LoVo (cell line): ENCODE measurements at places on chromosomes 6 and 20.

DNA sequence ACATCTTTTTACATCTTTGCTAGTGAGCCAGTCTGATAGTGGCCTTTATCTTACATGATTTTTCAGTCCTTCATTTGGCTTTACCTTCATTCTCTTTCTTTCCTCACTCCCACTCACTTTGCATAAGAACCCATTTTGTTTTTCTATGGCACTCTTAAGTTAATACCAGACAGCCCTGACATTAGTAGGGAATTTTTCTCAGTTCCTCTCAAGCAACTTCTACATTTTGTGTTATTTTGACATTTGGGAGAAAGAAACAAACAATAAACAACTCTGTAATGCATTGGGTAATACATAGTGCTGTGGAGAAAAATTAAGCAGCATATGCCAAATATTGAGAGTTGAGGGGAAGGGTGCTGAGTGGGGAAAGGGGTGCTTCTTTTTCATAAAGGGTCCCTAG lies 524.1 kb upstream of the JAG1 start:
- no peak for DNase-seq

GRCh38 chr6:141484711-141485110 lies 648.0 kb upstream of the GJE1 start:
- no peak for DNase-seq

- DNase-seq: no peak
Measured at GRCh38 chr20:41408156-41408794, 41.7 kb upstream of the EMILIN3 start.

GRCh38 chr6:35493307-35493983 lies 3.4 kb downstream of the TEAD3 start:
- DNase-seq: no peak

GRCh38 chr6:71123051-71123450 lies 165.6 kb upstream of the OGFRL1 start:
- DNase-seq: no peak

- no peak for DNase-seq
Measured at GRCh38 chr6:8149350-8149749, 47.0 kb upstream of the EEF1E1 start.

GRCh38 chr20:57315083-57315975 lies 14.3 kb upstream of the SPO11 start:
- DNase-seq: no peak

DNA sequence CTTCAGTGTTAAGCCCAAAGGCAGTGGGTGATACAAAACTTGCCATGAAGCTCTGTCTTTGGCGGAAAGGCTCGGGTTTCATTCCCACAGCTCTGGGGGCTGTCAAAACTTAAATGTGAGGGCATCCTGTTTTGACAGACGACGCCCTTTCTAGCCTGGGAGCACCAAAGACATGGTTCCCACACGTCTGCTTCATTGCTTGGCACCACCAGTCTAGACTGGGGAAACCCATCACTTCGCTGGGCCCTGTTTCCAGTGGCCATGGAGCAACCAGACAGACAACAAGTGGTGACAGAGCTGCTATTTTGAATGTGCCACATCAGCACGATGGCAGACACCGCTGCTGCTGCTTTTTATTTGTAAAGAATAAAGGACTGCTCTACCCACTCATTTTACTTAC lies 127.5 kb downstream of the SASH1 start:
- DNase-seq: no peak

DNA sequence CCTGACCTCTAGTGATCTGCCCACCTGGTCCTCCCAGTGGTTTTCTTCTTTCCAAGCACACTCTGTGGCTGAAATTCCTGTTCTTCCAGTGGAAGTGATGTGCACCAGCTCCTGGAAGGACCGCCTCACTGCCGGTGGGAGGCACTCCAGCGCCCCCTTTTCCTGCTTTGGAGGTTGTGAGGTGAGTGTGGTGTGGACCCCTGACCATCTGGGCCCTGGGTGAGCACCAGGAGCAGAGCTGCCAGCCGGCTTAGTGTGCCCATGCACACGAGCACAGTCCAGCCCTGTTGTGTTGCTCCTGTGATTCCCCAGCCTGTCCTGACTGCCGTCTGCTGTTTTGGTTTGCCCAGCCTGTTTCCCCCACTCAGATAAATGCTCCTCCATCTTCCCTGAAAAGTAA lies 134.6 kb downstream of the FNDC1 start:
- no peak for DNase-seq

DNA sequence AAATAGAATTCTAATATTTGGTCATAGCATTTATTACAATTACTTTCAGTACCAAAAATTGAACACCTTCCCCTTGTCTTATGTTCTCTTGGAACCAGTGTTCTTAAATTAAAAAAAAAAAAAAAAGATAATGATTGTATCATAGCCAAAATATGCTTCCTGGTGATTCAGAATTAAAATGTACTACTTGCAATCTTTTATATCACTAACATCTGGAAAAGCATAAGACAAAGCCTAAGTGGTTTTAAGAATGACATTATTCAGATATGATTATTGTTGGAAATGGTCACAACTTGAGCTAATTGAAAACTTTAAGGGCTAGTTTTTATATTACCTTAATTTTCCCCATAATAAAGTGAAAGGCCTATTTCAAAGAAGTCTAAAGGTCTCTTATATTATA lies 493.3 kb upstream of the MARCKS start:
- DNase-seq: no peak

- no peak for DNase-seq
Measured at GRCh38 chr6:72721346-72721745, 99.5 kb downstream of the KCNQ5 start.

DNA sequence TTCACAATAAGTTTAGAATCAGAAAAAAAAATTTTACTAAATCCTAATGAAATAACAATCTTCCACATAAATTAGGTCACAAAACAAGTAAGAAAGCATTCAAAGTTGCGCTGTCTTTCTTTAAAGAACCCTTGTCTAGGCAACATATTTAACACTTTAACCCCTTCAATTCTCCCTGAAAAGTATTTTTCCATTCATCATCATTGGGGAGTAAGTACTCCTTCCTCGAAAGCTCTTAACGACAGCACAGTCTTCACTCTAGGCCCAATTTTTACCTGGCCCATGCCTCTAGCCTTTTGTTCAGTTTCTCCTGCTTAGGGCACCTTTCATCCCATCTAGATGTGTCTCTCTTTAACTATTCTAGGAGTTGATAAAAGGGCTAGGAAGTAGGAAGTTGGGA lies 2.6 kb downstream of the TSPYL1 start:
- no peak for DNase-seq

DNA sequence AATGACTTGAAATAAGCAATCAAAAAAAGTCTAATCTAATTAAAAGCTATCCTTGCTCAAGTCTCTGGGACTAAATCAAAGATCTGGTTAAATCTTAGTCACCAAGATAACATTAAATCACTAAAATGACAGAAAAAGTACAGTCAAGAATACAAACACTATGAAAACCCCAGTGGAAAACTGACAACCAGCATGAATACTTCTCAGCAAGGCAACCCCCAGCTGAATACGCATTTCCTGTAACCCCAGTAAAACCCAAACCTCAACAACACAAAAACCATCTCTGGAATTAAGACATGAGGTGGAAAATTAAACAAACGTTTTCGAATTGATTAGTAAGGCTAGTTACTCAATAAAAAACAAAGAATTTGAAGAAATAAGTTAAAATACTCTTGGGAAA lies 23.7 kb upstream of the ZC3H12D start:
- no peak for DNase-seq

- no peak for DNase-seq
Measured at GRCh38 chr20:24633521-24633920, 164.1 kb downstream of the SYNDIG1 start.

DNA sequence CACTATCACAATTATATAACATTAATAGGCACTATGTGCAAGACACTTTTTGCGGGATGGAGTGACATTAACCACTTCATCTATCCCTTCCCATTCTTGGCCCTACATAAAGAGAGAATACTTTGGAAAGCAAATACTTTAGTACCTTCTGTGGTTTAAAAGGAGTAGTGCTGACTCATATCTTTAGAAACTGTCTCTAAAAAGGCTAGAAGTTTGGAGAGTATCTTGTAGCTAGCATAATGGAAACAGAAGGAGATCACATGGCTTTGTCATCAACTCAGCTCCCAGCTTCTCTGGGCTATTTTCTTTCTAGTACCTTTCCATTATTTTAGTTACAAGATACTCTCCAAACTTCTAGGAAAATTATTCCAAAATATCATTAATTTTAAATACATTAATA lies 157.5 kb downstream of the ADGRG6 start:
- no peak for DNase-seq

DNA sequence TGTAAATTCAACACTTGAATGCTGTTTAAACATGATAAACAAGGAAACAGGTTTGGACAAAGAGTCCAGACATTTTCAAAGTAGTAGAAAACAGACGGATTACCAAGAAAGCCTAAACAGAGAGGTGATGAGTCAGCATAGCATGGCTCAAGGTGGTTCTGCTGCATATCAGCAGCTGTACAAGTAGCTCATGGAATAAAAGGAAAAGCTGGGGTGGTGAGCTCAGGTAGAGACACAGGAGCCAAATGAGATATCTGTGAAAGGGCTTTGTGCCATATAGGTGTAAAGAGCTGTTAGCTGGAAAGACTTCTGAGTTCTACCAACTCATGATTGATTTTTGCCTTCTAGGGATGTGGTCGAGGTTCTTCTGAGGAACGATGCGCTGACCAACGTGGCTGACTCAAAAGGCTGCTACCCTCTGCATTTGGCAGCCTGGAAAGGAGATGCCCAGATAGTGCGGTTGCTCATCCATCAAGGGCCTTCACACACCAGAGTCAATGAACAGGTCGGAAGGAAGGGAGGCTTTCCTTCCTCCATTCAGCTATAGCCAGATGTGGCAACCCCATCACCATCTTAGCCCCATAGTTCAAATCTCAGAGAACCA lies 80.7 kb downstream of the ANKS1A start:
- no peak for DNase-seq

GRCh38 chr20:3786126-3786484 lies 435 bp downstream of the CENPB start:
- DNase-seq: peak; percentile 47

GRCh38 chr6:94260765-94261164 lies 841.4 kb upstream of the EPHA7 start:
- DNase-seq: no peak

DNA sequence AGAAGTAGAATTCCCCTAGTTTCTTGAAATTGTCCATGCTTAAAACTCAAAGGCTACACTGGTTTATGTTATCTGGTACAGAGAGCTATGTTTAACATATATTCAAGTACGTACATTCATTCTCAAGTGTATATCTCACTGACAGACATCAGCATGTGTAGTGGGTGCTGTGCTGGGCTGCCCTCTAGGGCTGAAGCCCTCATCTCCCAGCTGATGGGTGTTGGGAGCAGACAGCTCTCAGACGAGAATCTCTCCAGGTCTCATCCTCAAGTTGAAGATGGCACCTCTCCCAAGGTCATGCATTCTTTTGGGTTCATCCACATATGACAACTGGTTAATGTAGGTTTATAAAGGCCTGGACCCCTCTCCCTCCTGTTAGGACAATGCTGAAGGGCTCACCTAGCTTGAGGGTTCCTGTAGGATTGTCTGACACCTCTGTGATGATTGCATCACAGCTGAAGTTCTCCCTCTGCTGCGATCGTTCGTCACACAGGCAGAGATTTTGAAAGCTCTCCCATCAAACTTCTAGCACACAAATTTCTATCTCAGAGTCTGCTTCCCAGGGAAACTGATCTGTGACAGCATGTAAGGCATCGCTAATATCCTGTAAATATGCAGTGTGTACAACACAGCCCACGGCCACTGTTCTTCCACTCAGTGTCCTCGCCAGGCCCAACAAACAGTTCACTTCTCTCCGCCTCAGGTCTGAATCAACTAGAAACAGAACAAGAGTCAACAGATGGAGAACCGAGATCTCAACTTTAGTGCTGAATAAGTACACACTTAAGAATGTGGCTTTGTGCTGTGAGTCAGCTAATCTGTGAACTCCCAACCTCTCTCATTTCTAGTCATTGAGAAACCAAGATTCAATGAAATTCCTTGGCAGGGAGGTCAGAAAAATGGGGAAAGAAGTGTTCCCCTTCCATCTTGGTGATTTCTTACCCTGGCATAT lies 43.2 kb downstream of the PREP start:
- DNase-seq: no peak

DNA sequence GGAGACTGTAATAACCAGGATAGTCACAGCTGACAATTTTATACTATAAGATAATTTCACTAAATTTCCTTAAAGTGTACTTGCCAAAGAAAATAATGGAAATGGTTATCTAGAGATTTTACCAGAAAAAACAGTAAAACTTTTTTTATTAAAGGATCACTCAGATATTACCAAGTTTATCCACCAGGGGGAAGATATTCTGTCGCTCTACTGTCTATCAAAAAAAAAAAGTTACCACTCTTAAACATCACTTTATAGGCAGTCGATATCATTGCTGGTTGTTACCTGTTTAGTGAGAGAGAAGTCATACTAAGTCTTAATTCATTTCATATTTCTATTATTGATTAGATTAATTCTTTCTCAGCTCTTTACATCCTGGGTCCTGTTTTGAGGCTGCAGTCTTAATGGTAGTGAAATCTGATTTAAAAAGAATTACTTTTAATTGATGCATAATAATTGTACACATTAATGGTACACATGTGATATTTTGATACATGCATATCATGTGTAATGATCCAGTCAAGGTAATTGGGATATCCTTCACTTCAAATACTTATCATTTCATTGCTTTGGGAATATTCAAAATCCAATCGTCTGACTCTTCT lies 18.9 kb downstream of the L3MBTL3 start:
- DNase-seq: peak; percentile 24

DNA sequence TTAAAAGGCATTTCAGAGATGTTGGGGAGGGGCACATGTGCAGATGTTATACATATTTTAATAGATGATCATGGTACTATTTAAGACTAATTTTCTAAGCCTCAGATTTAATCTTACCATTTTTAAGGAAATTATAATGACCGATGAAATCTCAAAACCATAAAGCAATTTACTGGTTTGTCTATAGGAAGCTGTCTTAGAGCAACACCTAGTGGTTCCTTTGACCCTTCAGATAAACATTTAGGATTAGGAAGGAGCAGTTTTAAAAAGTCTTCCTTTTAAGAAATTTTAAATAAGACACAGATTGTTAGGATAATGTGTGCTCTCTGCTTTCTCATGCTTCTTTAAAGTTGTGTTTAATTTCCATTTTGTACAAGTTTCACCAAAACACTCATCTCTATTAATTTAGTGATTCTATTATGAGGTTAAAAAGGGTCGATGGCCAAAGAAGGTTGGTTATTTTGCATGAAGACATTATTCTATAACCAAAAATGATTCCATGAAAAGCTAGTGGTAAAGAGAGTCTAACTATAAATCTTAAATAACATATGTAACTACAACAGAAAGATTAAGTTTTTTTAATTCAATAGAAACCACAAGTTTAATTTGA lies 376.4 kb downstream of the HACE1 start:
- no peak for DNase-seq

- no peak for DNase-seq
Measured at GRCh38 chr20:25067102-25067987, 9.4 kb upstream of the ACSS1 start.

- no peak for DNase-seq
Measured at GRCh38 chr6:18234564-18234963, 29.8 kb downstream of the DEK start.
